Psoas muscle (tissue), 8 donors: ENCODE measurements at places on chromosomes 7 and 10.
A peak's percentile ranks its signal among the peaks of the same experiment; 100 is the strongest.

- DNase-seq = no peak
These were observed 870.5 kb downstream of the LRMDA start for GRCh38 chr10:76301950-76302349.

- no peak for DNase-seq
These were observed 182.7 kb downstream of the FAM107B start for GRCh38 chr10:14592026-14592425.

- no peak for DNase-seq
These were observed 230.5 kb upstream of the TMEM229A start for GRCh38 chr7:124263232-124263827.

GRCh38 chr7:50212016-50212325, 92.5 kb upstream of the IKZF1 start:
- DNase-seq = no peak

DNA sequence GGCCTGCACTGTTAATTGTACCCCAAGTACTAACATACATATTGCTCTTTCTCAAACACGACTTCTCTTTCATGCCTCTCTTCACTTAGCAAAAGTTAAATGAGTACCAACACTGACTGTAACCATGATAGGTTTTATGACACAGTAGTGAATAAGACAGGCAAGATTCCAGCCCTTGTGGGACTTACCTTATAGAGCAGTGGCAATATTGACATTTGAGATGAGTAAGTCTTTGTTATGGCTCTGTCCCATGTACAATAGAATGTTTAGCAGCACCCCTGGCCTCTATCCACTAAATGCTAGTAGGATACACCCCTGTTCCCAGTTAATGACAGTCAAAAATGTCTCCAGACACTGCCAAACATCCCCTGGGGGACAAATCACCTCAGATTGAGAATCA, 11.9 kb upstream of the COL1A2 start:
- no peak for DNase-seq

GRCh38 chr10:54496852-54497251, 304.2 kb downstream of the PCDH15 start:
- DNase-seq = no peak

DNA sequence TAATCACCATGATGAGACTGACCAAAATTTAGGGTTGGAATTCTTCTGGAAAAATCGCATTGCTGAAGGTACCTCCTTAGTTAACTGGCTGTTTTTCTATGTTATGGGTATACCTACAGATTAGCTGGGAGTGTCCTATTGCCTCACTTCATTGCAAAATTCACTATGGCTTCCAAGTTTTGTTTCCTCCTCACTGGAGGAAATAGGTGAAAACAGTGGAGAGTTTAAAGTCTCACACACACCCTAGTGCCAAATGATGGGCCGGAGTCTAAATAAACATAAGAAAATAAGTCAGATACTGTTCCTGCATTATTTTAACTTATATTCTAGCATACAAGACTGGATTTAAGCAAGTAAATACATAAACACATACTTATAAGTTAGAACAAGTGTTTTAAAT, 98.2 kb downstream of the AHR start:
- DNase-seq = no peak

GRCh38 chr10:96632974-96633710, 46.3 kb upstream of the TM9SF3 start:
- DNase-seq = no peak

- no peak for DNase-seq
These were observed 2.3 kb upstream of the PCGF6 start for GRCh38 chr10:103353281-103353680.

DNA sequence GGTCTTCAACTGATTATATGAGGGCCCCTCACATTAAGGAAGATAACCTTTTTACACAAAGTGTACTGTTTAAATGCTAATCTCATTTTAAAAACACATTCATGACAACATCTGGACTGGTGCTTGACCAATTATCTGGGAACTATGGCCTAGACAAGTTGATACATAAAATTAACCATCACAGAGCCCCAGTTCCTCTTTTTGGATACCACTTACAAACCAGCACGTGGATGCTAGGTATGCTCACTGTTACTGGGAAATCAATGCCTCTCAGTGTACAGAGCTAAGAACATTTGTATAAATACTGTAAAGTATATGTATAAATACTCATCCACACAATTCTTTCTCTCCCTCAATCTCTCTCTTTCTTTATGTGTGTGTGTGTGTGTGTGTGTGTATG, 1217.8 kb upstream of the LRRTM3 start:
- no peak for DNase-seq

GRCh38 chr7:152975076-152975475, 215.5 kb downstream of the ACTR3B start:
- no peak for DNase-seq

DNA sequence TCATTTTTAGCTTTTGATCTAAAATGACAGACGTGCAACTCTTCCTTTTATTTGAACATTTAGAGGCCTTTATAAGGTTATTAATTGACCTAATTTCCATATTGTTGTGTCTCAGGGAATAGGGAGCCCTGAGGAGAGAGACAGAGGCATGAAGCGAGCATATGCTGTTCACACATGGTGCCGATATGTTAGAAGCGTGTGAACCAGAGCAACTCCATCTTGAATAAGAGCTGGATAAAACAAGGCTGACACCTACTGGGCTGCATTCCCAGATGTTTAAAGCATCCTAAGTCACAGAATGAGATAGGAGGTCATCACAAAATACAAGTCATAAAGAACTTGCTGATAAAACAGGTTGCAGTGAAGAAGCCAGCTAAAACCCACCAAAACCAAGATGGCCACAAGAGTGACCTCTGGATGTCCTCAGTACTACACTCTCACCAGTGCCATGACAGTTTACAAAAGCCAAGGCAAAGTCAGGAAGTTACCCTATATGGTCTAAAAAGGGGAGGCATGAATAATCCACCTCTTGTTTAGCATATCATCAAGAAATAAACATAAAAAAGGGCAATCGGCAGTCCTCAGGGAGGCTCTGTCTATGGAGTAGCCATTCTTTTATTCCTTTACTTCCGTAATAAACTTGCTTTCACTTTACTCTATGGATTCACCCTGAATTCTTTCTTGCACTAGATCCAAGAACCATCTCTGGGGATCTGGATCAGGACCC, 80.1 kb downstream of the SEC61G start:
- DNase-seq = no peak

DNA sequence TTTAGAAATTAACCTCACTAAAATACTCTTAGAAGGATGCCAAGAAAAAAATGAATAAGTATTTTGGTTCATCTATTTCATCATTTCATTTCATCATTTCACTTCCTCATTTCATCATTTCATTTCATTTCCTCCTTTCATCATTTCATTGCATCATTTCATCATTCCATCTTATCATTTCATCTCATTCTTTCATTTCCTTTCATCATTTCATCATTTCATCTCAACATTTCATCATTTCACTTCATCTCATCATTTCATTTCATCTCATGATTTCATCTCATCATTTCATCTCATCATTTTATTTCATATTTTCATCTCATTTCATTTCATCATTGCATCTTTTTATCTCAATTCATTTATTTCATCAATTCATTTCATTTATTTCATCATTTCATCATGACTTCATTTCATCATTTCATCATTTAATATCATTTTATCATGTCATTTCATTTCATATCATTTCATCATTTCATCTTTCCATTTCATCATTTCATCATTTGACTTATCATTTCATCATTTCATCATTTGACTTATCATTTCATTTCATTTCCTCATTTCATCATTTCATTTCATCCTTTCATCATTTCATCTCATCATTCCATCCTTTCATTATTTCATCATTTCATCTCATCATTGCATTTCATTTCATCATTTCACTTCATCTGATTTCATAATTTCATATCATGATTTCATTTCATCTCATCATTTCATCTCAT, 129.9 kb downstream of the ZNF92 start:
- DNase-seq = no peak

DNA sequence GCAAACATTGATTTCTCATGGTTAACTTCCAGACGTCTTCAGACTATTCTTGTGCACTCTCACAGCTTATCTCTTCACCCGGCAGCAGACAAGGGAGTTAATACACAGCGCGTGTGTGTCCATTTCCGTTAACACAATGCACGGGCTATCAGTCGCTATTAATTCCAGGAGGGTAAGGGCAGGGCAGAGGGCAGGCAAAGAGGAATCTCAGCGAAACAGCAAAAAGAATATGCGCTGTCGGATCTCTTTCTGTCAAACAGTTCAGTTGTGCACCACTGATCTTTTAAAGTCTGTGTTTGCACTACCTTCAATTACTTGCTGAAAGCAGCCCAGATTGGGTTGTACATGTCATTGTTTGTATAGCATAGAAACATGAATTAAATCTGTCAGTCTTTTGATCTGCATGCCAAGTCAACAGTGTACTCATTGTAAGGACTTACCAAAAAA, 41.1 kb upstream of the CABCOCO1 start:
- no peak for DNase-seq

DNA sequence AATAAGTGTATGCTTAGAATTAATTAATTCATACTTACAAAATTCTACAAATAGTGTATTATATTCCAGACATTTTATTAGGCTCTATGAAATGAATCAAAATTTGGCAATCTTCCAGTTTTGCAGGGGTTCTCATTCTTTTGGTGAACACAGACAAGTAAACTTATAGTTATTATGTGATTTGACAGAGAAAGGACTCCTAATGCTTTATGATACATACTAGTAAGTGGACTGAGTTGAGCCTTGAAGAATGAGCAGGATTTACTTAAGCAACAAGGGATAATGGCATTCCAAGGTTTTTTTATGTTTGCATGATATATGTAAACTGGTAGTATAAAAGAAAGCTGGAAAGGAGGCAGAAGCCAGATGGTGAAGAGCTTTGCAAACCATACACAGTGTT, 145.7 kb upstream of the FERD3L start:
- DNase-seq = no peak

GRCh38 chr7:117667456-117667855, 187.6 kb downstream of the CFTR start:
- DNase-seq = no peak

DNA sequence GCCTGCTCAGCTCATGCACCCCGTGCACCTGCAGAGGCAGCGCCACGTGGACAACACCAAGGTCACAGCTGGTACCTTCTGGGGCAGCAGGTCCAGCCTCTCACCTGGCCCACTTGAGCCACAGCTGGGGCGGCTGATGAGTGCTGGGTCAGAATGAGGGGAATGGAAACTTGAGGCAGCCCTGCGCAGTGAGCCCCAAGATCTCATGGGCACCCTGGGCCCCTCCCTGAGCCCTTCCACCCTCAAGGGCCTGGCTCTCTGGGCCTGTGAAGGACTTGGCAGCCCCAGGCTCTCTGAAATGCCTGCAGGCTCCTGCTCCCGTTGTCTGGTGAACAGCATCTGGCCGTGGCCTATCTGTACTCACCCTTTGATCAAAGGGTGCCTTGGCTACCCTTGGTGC, 112.7 kb downstream of the TCERG1L start:
- DNase-seq = no peak

- DNase-seq = no peak
These were observed 741.4 kb upstream of the VSTM2A start for GRCh38 chr7:53800746-53801145.

GRCh38 chr10:73096041-73096448, 621 bp downstream of the P4HA1 start:
- peak; percentile 83 for DNase-seq

- no peak for DNase-seq
These were observed 11.5 kb downstream of the C10orf71 start for GRCh38 chr10:49310460-49310859.

DNA sequence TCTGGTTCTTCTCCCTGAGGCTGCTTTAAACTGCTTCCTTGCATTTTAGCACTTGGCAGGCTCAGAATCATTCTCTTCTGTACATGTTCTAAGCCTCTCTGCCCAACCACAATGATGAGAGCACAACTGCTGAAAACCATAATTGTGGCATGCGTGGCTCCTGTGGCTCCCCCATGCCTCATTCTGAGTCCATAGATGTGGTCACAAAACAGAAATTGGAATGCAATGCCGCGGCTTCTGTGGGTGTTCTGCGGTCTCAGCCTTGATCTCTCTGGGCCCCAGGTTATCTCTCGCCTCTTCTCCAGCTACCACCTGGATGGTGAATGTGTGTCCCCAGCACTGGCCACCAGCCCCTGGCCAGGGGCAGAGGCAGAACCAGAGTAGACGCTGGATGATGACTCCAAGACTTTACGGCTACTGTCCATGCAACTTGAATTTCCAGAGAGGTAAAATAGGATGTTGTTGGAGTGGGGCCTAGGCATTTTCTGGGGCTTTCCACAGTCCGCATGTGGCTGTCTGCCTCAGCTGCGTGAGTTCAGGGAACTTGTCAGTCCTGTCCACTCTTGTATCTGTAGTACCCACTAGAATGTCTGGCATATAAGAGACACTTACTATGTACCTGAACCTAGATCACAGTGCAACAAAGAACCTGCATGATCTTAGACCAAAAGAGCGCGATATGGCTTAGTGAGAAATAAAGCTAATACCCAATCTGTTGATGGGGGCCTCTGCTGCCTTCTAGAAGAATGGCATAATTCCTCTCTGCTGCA, 52.4 kb upstream of the ADRB1 start:
- DNase-seq = no peak

GRCh38 chr7:2541291-2542010, 13.9 kb downstream of the BRAT1 start:
- DNase-seq = no peak

DNA sequence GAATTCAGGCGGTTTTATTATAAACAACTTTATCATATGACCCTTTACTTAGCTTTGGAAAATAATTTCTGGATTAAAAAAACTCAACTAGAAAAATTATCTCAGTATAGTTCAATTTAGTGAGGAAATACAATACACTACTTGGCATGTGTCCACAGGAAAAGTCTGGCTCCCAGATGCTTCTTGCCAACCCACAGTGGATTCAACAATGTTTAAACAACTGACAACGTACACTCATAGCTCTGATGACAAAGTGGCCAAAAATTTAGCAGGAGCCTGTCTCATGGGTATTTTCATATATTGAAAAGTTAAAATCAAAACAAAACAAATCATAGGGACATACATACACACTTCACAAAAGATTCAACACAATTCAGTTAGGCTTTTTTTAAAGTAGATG, 158.8 kb downstream of the SKAP2 start:
- DNase-seq = no peak
